ENCODE measurements at places on chromosomes 7 and 10.

- DNase-seq = no peak
Observed at GRCh38 chr7:14760730-14761478, 141.6 kb downstream of the DGKB start.

- DNase-seq = no peak
Observed at GRCh38 chr7:6559896-6560295, 8.6 kb upstream of the GRID2IP start.

- DNase-seq = no peak
Observed at GRCh38 chr7:5020098-5020497, 25.6 kb upstream of the RBAK start.

GRCh38 chr10:11065567-11065966, 47.9 kb downstream of the CELF2 start:
- DNase-seq = no peak

- no peak for DNase-seq
Observed at GRCh38 chr7:149883048-149883438, 9.3 kb downstream of the ATP6V0E2 start.

DNA sequence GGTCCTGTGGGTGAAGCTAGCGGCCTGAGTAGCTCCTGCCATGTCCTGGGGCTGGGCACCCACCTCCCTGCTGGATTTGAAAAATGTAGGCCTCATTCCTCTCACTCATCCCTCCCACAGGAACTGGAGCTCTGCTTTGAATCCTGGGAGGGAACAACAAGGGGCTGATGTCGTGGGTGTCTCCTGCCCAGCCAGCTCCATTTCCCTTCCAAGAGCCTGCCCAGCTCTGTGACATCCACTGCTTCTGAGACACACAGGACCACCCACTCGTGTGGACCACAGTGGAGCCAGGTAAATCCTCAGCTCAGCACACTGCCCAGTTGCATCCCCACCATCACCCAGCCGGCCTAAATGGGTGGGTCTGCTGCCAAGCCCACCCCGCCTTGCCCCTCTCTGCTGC, 579.2 kb downstream of the GRID1 start:
- DNase-seq = no peak
